ENCODE measurements at places on chromosomes 2 and 18. TPM values are rescaled to one million over a fixed set of nuclear protein-coding genes. Genes with fewer than 3 reads are reported as not detected.

DNA sequence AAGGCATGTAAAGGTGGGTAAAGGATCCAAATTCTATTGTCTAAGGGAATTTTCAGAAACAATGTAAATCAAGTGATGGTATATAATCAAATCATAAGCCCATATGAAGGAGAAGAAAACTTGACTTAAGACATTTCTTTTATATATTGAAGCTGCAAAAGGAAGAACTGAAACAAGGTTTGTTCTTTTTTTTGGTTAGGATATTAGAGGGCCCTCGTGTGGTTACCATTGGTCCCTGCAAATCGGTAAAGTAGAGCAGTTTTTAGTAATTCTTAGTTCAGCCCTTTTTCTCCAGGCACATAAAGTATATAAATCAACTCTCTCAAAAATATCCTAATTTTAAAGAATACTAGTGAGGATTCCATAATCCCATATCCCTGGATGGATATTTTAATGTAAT lies 105.6 kb upstream of the STK17B start:
- no peaks in the 10 kb centered on the region for H3K36me3 ChIP-seq
- no peak for DNase-seq
- no peak overlapping the region for H3K4me3 ChIP-seq
- no peaks in the 10 kb centered on the region for H3K27me3 ChIP-seq
- H3K27ac ChIP-seq, result no peak overlapping the region

GRCh38 chr2:42998721-42999120 lies 206.3 kb upstream of the HAAO start:
- DNase-seq, result peak; percentile 54
- peaks cover 18% of the 10 kb centered on the region for H3K4me1 ChIP-seq
- no peaks in the 10 kb centered on the region for H3K36me3 ChIP-seq
- H3K27me3 ChIP-seq, result no peaks in the 10 kb centered on the region

Gene PPIG
- 29.0 TPM for total RNA-seq

Gene GCFC2
- total RNA-seq, result 37.7 TPM

GRCh38 chr2:163692611-163693482 lies 43.0 kb downstream of the FIGN start:
- no peak overlapping the region for H3K4me3 ChIP-seq
- peaks cover 25% of the 10 kb centered on the region for H3K4me1 ChIP-seq
- H3K27me3 ChIP-seq, result no peaks in the 10 kb centered on the region
- peak overlapping the region; percentile 70 for H3K27ac ChIP-seq

Gene HTR2B
- not detected for total RNA-seq

GRCh38 chr2:80242355-80242910 lies 62.1 kb downstream of the LRRTM1 start:
- no peaks in the 10 kb centered on the region for H3K36me3 ChIP-seq
- no peak overlapping the region for H3K4me3 ChIP-seq
- H3K27ac ChIP-seq, result no peak overlapping the region
- no peaks in the 10 kb centered on the region for H3K27me3 ChIP-seq

Gene TANC1
- total RNA-seq, result 57.6 TPM

DNA sequence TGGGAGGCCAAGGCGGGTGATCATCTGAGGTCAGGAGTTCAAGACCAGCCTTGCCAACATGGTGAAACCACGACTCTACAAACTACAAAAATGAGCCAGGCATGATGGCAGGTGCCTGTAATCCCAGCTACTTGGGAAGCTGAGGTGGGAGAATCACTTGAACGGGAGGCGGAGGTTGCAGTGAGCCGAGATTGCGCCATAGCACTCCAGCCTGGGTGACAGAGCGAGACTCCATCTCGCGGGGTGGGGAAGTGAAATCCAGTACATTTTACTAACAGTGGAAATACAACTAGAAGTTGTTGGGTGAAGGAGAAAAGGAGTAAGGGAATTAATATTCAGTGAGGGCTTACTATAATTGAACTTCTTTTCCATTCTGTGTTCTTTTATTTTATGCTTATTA lies 13.2 kb upstream of the ENOSF1 start:
- no peak for DNase-seq
- no peak overlapping the region for H3K4me3 ChIP-seq
- peaks cover 22% of the 10 kb centered on the region for H3K36me3 ChIP-seq
- no peaks in the 10 kb centered on the region for H3K27me3 ChIP-seq
- H3K4me1 ChIP-seq, result no peaks in the 10 kb centered on the region

DNA sequence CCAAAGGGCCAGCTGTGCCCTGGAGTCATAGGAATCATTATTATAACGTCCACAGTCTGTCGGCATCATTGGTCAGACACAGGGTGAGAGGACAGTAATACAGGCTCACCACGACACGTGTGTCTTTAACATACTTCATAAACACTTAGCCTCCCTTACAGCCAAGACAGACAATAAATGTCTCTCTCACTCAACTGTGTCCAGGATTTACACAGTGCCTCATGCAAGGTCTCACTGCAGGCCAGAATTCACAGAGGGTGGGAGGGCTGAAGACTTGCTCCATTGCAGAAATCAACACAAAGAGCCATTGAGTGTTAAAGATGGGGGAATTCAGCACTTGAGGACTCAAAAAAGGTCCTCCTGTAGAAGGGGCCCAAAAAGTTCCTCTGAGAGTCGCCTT lies 210.5 kb downstream of the BCL2 start:
- H3K27me3 ChIP-seq, result no peaks in the 10 kb centered on the region
- H3K4me1 ChIP-seq, result peaks cover 11% of the 10 kb centered on the region
- H3K36me3 ChIP-seq, result no peaks in the 10 kb centered on the region
- H3K4me3 ChIP-seq, result no peak overlapping the region
- DNase-seq, result no peak

DNA sequence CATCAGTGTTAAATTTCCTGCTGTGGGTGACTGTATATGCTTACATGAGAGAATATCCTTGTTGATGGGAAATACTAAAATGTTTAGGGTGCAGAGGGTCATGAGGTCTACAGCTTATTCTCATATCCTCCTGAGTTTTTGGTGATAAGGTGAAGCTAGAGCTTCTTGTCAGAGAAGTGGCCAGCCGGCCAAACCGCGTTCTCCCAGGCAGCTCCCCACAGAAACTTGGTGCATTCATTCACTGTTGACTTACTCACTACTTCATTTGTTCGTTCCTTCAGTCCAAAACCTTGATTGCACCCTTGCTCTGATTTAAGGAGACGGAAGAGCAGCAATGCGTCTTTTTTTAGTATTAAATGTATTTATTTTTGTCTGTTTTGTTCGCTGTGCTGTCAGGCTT lies 8.7 kb downstream of the SNED1 start:
- no peak overlapping the region for H3K27ac ChIP-seq
- H3K27me3 ChIP-seq, result peaks cover 14% of the 10 kb centered on the region
- no peak overlapping the region for H3K4me3 ChIP-seq
- H3K4me1 ChIP-seq, result peaks cover 29% of the 10 kb centered on the region
- peaks cover 7% of the 10 kb centered on the region for H3K36me3 ChIP-seq

DNA sequence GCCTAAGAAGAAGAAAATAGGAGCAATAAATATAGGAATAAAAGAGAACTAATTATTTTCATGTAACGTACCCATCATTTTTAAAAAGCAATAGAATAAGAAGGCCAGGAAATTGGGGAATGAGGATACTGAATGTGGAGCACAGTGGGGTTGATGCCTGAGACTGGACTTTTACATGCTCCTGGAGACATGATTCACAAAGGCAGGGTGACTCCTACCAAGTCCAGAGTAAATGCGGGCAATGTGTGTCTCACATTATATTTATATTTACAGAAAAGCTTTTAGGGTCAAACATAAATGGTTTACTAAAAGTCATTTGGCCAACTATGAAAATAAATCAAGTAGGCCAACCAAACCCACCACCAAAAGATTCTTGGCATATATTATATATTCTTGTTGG lies 87.9 kb upstream of the COL5A2 start:
- H3K4me3 ChIP-seq, result no peak overlapping the region
- H3K27ac ChIP-seq, result peak overlapping the region; percentile 10
- H3K27me3 ChIP-seq, result no peaks in the 10 kb centered on the region
- DNase-seq, result no peak
- peaks cover 4% of the 10 kb centered on the region for H3K4me1 ChIP-seq

GRCh38 chr2:186637497-186637800 lies 47.6 kb downstream of the ITGAV start:
- DNase-seq, result no peak
- H3K4me3 ChIP-seq, result no peak overlapping the region
- H3K27ac ChIP-seq, result no peak overlapping the region
- no peaks in the 10 kb centered on the region for H3K4me1 ChIP-seq
- no peaks in the 10 kb centered on the region for H3K27me3 ChIP-seq

Gene MATN3
- 0.48 TPM for total RNA-seq

- H3K36me3 ChIP-seq, result no peaks in the 10 kb centered on the region
- peaks cover 16% of the 10 kb centered on the region for H3K27me3 ChIP-seq
- H3K4me3 ChIP-seq, result peak overlapping the region; percentile 38
Observed at GRCh38 chr2:58427572-58428095, 186.5 kb upstream of the FANCL start.

Gene CYRIA
- total RNA-seq, result 1.8 TPM

Gene CCDC85A
- total RNA-seq, result 2.7 TPM

Gene TFPI
- 22.3 TPM for total RNA-seq

Gene SLC30A3
- not detected for total RNA-seq

DNA sequence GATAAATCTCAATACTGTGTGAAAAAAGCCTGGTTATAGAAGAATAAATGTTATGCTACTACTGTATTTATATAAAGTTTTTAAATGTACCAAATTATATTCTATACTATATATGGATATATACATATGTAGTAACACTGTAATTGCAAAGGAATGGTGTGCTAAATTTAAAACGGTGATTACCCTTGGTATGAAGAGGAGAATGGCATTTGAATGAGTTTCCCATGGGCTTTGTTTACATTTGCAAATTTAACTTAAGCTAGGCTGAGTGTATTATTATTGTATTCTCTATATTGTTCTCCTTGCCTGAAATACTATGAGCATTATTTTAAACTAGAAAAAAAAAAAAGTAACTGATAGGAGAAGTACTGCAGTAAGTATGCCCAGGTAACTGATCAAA lies 4.7 kb upstream of the SP3 start:
- H3K4me1 ChIP-seq, result peaks cover 7% of the 10 kb centered on the region
- no peak overlapping the region for H3K4me3 ChIP-seq
- H3K27ac ChIP-seq, result no peak overlapping the region
- no peaks in the 10 kb centered on the region for H3K27me3 ChIP-seq
- no peaks in the 10 kb centered on the region for H3K36me3 ChIP-seq

- no peaks in the 10 kb centered on the region for H3K36me3 ChIP-seq
- no peaks in the 10 kb centered on the region for H3K4me1 ChIP-seq
- no peak for DNase-seq
- H3K27ac ChIP-seq, result no peak overlapping the region
- no peak overlapping the region for H3K4me3 ChIP-seq
- H3K27me3 ChIP-seq, result no peaks in the 10 kb centered on the region
Observed at GRCh38 chr2:12890066-12890465, 173.3 kb downstream of the TRIB2 start.

- H3K4me1 ChIP-seq, result no peaks in the 10 kb centered on the region
Observed at GRCh38 chr2:139992078-139992477, 1211.9 kb upstream of the NXPH2 start.

Gene VAPA
- 182 TPM for total RNA-seq

DNA sequence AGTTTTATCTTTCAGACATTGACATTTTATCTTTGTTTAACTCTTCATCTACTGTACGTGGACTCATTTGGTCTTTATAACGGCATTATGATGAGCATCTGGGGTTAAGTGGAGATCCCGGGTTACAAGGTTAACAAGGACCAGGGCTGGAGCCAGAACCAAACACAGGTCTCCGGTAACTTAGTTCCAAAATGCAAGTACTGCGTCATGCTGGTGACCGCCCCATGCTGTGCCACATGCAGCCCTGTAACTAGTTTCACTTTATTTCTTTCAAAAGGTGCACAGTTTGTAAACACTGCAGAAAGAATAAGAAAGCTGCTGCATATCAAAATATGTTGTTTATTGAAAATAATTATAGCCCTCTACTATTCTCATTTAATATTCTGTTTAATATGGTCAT lies 3.1 kb downstream of the SLC5A7 start:
- DNase-seq, result no peak
- H3K36me3 ChIP-seq, result no peaks in the 10 kb centered on the region
- H3K4me1 ChIP-seq, result peaks cover 7% of the 10 kb centered on the region
- no peak overlapping the region for H3K4me3 ChIP-seq
- no peak overlapping the region for H3K27ac ChIP-seq
- H3K27me3 ChIP-seq, result peaks cover 19% of the 10 kb centered on the region

Gene STEAP3
- 18.3 TPM for total RNA-seq

DNA sequence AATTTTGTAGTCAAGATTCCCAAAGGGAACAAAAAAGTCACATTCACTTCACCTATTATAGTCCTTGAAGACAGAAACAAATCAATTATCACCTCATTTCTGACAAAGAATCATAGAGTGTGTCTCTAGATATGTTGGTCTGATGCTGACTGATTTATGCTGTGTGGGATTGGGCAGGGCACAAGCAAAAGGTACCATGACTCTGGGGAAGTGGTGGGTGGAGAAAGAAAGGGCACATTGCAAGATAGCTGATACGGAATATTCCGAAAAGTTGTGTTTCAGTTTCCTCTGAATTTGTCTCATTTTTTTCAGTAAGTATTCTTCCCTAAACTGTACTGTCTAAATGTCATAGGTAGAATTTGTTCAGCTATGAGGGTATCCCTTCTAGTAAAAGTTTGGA lies 268.0 kb downstream of the MREG start:
- H3K4me1 ChIP-seq, result peaks cover 22% of the 10 kb centered on the region
- no peaks in the 10 kb centered on the region for H3K27me3 ChIP-seq
- no peak overlapping the region for H3K27ac ChIP-seq
- no peaks in the 10 kb centered on the region for H3K36me3 ChIP-seq
- DNase-seq, result no peak
